Hypothalamus (tissue), 51 donors: ENCODE measurements at places on chromosomes 12 and 14.

DNA sequence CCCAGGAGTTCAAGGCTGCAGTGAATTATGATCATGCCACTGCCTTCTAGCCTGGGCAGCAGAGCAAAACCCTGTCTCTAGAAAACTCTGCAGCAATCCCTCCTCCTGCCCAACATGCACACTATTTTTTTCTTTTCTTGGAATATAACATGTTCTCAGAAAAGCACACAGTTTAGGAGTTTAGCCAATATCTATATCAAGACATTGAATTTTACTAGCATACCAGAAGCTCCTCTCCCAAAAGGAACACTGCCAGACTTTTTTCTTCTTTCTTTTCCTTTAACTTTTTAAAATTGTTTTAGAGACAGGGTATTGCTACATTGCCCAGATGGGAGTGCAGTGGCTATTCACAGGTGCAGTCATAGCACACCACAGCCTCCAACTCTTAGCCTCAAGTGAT, 107.1 kb upstream of the AEBP2 start:
- no peak for DNase-seq

GRCh38 chr12:39623919-39624318, 4.3 kb upstream of the ABCD2 start:
- DNase-seq, result no peak

DNA sequence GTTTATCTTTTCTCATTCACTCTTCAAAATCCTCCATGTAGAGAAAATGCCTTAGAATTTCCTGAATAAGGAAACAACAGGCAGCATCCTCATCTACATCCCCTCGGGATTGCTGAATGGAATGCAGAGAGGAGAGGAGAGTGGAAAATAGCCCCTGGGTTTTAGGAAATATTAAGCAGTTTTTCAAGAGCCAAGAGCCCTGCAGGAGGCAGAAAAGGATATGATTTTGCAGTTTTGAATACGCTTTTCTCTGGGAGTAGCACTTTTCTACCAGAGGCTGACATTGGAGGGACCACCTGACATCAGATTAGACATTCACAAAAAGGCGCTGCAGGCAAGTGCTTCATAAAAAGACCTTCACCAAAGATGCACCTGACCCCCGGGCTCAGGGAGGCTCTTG, 362.2 kb upstream of the SFSWAP start:
- no peak for DNase-seq

- no peak for DNase-seq
Observed at GRCh38 chr12:129351481-129351880, 498.2 kb downstream of the GLT1D1 start.

DNA sequence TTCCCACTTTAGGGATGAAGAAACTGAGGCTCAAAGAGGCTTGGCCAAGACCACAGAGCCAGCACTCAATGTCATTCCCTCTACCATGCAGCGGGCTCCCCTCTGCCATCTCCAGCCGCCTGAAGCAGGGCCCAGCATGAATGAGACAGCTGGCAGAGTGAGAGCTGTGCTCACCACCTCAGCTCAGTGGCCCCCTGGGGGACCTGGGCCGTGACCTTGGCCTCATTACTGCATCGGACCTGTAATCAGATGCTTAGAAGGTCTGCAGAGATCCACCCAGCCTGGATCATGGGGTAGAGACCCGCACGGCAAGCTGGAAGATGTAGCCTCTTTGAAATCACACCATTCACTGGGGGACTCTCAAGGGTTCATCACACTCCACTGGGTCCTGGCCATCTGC, 22.7 kb upstream of the CORO1C start:
- no peak for DNase-seq

GRCh38 chr14:70515811-70516210, 19.0 kb downstream of the ADAM20 start:
- no peak for DNase-seq

GRCh38 chr12:101372431-101372830, 35.1 kb downstream of the ARL1 start:
- DNase-seq, result no peak

GRCh38 chr12:8449355-8449859, 6.4 kb upstream of the CLEC6A start:
- DNase-seq, result no peak

GRCh38 chr14:104393898-104394381, 185.6 kb upstream of the C14orf180 start:
- no peak for DNase-seq

DNA sequence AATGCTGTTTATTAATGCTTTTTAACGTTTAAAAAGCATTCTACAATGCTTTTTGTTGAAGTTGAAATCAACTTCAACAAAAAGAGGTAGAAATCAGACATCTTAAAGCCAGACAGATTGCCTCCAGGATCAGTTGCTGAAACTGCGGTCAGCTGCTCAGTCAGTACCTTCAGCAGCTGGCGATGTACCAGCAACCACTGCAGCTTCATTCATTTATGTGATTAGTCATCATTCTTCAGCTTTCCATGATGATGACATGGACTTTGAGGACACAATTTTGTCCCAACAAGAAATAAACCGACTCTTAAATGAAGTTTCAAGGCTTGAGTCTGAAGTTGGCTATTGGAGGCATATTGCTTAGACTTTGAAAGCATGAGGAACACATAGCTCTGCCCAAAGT, 31.5 kb upstream of the NUAK1 start:
- DNase-seq, result no peak

- no peak for DNase-seq
Observed at GRCh38 chr14:63435838-63436237, 107.3 kb downstream of the PPP2R5E start.

- no peak for DNase-seq
Observed at GRCh38 chr12:131330106-131330815, 376.6 kb downstream of the ADGRD1 start.

- DNase-seq, result no peak
Observed at GRCh38 chr14:90132821-90133570, 71.2 kb downstream of the KCNK13 start.

- no peak for DNase-seq
Observed at GRCh38 chr12:96045566-96045965, 10.2 kb upstream of the LTA4H start.

DNA sequence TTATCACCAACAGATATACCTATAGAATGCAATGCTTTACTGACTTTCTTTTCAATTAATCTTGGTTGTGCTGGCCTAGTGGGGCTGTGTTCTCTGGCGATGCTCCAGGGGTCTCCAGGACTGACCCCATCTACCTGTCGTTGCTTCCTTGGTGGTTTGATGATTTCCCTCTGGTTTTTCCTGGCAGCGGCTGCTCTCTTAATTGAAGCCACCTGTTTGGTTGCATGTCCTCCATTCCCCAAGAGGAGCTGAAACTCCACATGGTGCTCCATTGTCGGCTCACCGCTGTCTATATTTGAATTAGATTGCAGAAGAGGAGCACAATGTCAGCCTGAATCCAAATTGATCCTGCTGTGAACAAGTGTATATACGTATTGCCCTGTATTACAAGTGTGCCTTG, 7.1 kb upstream of the IFNG-AS1 start:
- no peak for DNase-seq

DNA sequence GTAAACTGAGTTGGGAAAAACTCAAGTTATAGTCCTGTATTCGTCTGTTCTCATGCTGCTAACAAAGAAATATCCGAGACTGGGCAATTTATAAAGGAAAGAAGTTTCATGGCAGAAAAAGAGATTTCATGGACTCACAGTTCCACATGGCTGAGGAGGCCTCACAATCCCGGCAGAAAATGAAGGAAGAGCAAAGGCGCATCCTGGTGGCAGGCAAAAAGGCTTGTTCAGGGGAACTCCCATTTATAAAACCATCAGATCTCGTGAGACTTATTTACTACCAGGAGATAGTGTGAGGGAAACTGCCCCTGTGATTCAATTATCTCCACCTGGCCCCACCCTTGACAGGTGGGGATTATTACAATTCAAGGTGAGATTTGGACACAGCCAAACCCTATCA, 292.6 kb upstream of the SYT1 start:
- DNase-seq, result no peak

- no peak for DNase-seq
Observed at GRCh38 chr14:47662466-47662865, 12.9 kb downstream of the MDGA2 start.

- no peak for DNase-seq
Observed at GRCh38 chr12:67457778-67458665, 188.9 kb downstream of the CAND1 start.

GRCh38 chr14:96532632-96533031, 30.4 kb downstream of the PAPOLA start:
- no peak for DNase-seq

DNA sequence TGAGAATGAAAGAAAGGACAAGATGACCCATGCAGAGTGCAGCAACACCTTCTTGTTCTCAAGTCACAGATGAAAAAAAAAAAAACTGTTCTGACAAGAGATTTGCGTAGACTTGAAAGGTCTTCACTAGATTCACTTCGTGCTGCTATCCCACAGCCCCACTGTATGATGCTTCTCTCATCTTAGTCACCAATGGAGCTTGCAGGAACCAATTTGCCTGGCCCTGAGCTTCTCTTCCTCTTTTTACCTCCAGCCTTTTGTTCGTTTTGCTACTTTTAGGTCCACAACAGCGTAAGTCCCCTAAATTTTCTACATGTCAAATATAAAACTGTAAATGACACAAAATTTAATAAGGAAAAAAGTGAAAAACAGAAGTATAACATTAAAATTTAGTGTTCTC, 107.9 kb upstream of the NAP1L1 start:
- DNase-seq, result no peak

DNA sequence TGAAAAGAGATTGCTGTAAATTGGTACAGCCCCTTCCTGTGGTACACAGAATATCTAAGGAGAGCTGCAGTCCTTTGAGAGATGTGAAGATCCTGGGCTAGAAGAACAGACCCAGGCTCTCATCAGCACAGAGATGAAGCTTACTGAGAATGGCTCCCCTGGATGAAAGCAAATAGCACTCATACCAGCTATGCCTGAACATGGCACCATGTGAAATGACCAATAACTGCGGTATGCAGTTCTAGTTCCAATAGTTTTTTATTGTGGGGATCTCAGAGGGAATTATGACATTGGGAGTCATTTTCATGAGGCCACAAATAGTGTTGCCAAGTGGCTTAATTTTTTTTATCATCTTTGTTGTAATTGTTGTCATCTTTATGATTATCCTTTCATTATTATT, 15.4 kb upstream of the TRHDE start:
- DNase-seq, result no peak

- no peak for DNase-seq
Observed at GRCh38 chr12:51219322-51219721, 1.5 kb upstream of the POU6F1 start.

DNA sequence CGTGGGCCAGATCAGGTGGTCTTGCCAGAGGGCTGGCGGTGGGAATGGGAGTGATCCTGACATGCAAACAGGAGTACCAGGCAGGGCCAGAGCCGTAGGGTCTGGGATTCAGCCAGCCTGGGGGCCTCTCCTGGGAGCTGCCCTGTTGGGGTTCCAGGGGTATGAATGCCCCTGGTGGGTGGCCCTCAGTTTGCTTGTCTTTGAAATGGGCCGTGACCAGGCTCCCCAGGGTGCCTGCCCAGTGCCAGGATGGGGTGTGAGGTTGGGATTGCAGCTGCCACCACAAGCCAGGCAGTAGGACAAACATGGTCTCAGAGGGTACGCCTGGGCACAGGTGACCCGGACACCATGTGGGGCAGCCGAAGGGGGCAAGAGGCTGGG, 168.8 kb downstream of the KIF26A start:
- DNase-seq, result no peak

DNA sequence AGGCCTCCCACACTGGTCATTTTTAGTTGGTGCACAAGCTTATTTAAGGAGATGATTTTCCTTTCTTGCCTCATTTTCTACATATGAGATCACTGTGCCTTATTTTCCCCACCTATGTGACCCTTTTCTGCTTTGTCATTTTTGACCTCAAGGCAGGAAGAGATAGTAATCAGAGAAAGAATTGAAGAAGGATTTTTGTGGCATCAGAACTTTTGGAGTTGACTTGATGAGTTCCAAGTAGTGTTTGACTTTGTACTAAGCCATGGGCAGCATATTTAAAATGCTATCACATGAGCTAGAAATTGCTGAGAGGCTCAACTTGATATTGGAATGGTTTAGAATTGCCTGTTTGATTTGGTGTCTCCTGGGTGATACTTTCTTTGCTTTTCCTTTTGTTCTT, 440.8 kb downstream of the AEBP2 start:
- DNase-seq, result no peak

DNA sequence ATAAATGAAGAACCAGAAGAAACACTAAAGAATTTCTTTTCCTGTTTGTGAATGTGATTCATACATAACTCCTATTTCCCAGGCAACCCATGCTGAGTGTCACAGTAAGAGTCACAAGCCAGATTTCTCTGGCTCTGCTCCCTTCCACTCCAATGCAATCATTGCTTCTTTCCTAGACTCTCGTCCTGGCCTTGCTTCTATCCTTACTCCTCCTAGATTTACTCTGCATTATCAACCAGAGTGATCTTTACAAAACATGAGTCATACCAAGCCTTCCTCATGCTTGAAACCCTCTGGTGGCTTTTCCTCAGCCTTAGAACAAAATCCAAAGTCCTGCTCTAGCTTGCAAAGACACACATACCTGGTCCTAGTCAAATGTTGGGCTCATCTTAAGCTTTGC, 13.3 kb downstream of the IL22 start:
- DNase-seq, result no peak

DNA sequence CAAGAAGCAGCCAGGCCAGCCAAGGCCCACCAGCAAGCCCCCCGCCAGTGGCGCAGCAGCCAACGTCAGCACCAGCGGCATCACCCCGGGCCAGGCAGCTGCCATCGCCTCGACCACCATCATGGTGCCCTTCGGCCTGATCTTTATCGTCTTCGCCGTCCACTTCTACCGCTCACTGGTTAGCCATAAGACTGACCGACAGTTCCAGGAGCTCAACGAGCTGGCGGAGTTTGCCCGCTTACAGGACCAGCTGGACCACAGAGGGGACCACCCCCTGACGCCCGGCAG, 15.0 kb downstream of the ORAI1 start:
- DNase-seq, result no peak

GRCh38 chr12:85296362-85296761, 16.3 kb downstream of the ALX1 start:
- DNase-seq, result no peak

DNA sequence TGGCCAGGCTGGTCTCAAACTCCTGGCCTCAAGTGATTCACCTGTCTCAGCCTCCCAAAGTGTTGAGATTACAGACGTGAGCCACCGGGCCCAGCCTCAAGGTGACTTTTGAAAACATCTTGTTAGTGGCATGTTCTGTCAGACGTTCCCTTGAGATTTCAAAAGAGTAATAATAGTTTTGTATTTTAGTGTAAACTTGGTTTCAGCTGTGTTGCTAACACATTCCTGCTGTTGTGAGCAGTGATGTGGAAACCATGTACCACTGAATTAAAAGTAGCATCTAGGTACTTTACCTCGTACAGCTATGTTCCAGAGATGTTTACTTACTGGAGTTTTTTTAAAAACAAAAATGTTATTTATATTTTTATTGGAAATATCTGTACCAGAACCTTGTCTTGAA, 111.3 kb downstream of the AEBP2 start:
- DNase-seq, result no peak

- no peak for DNase-seq
Observed at GRCh38 chr14:41548666-41549065, 58.0 kb upstream of the LRFN5 start.
